Right lung (tissue), 10 donors: ENCODE measurements at places on chromosomes 7 and 10. TPM values are rescaled to one million over a fixed set of nuclear protein-coding genes. Genes with fewer than 3 reads are reported as not detected.

DNA sequence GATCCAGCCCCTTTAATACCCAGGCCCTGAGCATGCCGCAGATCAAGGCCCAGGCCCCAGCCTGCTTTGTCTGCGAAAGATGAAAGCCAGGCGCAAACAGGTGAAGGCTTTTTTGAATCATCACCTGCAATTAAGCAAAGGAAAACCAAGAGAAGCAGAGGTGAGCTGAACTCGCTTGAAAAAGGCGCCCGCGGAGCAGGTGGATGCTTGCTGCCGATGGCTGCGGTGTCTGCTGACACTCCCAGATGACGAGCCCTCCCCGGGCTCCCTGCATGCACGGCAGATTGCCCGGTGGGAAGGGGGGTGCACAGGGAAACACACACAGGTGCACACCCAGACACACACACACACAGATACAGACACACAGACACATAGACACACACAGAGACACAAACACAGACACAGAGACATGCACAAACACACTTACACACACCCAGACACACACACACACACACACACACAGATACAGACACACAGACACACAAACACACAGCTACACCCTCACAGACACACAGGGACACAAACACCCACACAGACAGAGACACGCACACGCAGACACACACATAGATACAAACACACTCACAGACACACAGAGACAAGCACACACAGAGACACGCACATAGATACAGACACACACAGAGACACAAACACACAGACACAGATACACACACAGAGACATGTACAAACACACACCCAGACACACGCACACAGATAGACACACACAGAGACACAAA is 142.6 kb upstream of the RNF32 start:
- DNase-seq, result no peak

- DNase-seq, result no peak
Observed at GRCh38 chr10:21803374-21803773, 200.2 kb downstream of the DNAJC1 start.

DNA sequence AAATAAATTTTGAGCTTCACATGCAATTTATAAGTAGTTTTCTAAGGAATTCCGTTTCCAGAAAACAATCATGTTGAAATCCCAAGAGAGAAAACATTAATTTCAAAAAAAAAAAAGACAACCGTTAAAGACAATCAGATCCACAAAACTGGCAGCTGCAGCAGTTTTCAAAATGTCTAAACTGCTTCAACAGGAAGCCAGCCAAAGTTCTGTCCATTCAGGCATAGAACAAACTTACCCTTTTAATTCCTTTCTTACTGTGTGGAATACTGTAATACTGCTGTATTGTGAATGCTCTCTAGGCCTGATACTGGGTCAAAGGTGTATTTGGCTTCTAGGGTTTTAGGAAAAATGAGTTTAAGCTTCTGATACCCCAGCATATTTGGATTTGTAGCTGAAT is 31.6 kb downstream of the HOXA1 start:
- peak; percentile 26 for DNase-seq

DNA sequence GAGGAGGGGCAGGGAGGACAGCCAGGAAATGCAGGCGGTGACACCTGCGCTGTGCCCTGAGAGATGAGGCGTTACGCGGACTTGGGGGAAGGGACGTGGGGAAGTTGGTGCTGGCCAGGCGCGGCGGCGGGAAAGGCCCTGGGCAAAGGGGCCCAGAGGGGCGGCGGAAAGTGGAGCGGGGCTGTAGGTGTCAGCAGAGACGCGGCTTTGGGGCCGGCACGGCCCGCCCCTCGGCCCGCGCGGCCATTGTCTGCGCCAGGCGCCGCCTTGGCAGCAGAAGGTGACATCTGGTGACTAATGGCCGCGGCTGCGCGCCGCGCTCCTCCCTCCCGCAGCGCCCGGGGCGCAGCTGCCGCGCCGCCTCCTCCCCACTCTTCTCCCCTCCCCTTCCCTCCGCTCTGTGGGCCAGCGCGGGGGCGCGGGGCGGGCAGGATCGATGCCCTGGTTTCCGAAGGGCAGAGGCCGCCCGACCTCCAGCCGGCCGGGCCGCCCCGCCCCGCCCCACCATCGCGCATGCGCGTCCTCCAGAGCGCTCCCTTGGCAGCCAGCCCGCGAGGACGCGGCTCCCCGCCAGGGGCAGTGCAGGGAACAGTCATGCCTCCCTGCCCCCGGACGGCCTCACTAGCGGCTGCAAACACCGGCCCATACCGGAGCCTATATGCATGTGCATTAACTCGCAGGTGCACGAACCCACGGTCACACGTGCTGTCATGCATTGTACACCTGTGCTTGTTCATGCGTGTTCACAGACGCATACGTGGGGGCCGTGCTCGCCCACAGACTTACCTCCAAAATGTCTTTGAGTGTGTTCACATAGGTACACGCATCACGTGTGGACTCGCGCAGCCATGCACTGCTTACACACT is 269.6 kb downstream of the RPS24 start:
- DNase-seq, result peak; percentile 97

GRCh38 chr7:142787034-142787768 is 16.4 kb downstream of the PRSS2 start:
- no peak for DNase-seq

- no peak for DNase-seq
Observed at GRCh38 chr7:55509322-55509721, 63.0 kb downstream of the VOPP1 start.

- no peak for DNase-seq
Observed at GRCh38 chr10:113420733-113421675, 131.8 kb upstream of the HABP2 start.

The NAT16 gene
- polyA plus RNA-seq, result 0.08 TPM

The SEMA3C gene
- polyA plus RNA-seq, result 106 TPM
